NCI-H187 (cell line): ENCODE measurements at places on chromosomes 7 and 10.
A peak's percentile ranks its signal among the peaks of the same experiment; 100 is the strongest.

GRCh38 chr10:113341138-113341537, 211.7 kb upstream of the HABP2 start:
- no peak for DNase-seq

GRCh38 chr7:98420966-98421612, 20.2 kb upstream of the BAIAP2L1 start:
- peak; percentile 77 for DNase-seq

- no peak for DNase-seq
Measured at GRCh38 chr10:13559124-13559700, 27.6 kb upstream of the PRPF18 start.

- DNase-seq: no peak
Measured at GRCh38 chr10:119060107-119060506, 20.5 kb downstream of the EIF3A start.

GRCh38 chr7:14047709-14048399, 58.4 kb upstream of the ETV1 start:
- DNase-seq: no peak

GRCh38 chr7:45176091-45176490, 18.5 kb downstream of the RAMP3 start:
- DNase-seq: no peak

DNA sequence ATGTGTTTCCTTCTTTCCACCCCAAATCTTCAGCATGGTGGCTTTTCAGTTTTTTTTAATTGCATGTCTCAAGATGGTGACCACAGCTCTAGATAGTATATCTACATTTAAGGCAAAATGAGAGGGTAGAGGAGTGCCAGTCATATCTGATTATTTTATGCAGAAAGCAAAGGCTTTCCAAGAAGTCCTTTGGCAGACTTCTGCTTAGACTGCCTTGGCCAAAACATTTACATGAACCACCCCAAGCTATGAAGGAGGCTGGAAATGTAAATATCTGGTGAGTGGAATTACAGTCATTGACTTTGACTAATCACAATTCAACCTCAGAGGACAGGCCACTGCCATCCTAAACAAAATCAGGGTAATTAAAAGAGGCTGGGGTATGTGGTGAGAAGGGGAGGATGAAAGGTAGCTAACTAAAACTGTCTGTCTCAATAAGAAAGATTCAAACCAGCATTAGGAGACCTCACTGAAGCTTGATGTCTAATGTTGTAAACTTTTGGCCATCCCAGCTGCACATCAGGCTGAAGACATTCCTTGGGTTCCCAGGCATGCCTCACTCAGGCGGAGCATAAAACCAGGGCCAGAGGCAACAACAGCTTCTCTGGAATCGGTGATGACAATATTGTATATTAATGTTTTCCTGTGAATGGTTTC, 53.4 kb downstream of the PPP1R3C start:
- no peak for DNase-seq

DNA sequence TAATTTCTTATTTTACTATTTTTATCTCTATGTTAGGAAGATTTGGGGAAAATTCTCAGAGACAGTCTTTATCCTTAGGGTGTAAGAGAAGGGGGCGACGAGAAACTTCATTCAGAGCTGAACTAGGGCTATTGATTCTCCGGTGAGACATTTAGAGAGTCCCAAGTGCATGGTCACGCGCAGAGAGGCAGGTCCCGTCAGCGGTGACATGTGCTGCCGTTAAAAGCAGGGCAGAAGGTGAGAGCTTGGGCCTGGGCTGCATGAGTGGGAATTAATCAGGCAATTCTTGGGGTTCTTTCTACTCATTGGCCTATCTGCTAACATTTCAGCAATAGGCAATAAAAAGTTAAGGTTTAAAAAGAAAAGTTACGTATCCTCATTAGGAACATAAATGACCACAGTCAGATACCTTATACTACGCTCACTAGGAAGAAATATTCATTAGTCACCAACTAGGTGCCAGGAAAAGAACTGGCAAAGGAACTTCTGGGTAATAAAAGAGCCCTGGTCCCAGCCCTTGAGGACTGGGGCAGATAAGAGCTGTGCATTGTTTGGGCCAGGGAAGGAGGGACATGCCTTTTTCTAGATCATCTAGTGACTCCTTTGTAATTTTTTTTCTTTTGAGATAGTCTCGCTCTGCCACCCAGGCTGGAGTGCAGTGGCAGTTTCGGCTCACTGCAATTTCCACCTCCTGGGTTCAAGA, 21.2 kb downstream of the PRKCQ start:
- no peak for DNase-seq
